ENCODE measurements at places on chromosomes 4 and X.
A peak's percentile ranks its signal among the peaks of the same experiment; 100 is the strongest.

DNA sequence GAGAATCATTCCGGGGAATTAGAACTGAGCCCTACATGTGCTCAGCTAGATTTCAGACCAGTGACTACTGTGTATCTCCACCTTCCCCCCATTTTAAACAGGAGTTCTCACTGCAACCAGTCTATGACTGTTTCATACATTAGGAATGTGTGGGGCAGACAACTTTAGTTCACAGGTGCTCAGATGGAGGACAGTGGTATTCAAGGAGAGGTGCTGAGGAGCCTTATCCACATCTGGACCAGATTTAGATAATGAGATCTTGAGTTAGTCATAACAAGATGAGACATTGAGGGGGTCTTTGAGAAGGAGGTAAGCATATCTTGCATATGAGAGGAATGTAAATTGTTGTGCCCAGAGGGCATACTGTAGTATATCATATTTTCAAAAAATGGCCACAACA, 32.8 kb upstream of the RELL1 start:
- DNase-seq: no peak

DNA sequence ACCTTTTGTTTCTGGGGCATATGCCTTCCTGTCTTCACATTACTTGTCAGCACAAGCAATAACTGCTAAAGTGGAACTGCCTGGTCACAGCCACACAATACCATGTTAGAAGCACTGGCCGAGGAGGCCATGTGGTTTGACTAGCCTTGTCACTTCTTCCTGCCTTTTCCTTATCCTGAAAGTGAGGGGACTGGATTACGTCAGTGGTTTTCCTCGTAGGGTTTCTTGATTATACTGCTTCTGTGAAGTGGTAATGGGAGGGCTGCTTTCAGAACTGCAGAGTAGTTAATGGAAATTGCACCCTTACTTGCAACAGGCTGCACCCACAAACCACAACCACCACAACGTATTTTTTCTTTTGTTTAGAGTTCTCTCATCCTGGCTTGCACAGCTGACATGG, 26.6 kb downstream of the ZRSR2 start:
- DNase-seq: peak; percentile 63

DNA sequence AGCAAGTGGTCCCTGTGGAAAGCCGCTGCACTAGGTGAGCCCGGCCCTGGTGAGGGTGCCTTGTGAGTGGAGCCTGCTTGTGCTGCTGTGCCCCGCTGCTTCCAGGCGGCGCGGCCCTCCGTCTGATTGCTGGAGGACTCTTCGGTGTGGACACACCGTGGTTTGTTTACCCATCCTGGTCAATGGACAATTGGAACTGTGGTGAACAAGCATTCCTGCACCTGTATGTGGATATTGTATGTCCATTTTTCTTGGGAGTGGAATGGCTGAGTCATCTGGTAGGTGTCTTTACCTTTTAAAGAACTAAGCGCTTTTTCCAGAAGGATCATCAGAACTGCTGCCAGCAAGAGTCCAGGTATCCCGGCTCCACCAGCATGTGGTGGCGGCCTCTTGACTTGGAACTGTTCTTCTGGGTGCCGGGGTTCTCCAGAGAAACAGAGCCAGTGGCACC, 15.6 kb downstream of the MAEA start:
- DNase-seq: no peak

- no peak for DNase-seq
These were observed 130.6 kb upstream of the GLRA2 start for GRCh38 chrX:14398725-14399124.

- DNase-seq: no peak
These were observed 52.5 kb upstream of the GRPEL1 start for GRCh38 chr4:7120341-7120740.

GRCh38 chrX:9050331-9050730, 16.4 kb upstream of the FAM9B start:
- DNase-seq: no peak

- DNase-seq: no peak
These were observed 304.8 kb downstream of the QDPR start for GRCh38 chr4:17206829-17207801.

GRCh38 chrX:96705905-96706304, 21.3 kb downstream of the DIAPH2 start:
- DNase-seq: no peak

- no peak for DNase-seq
These were observed 710 bp downstream of the PRKG2 start for GRCh38 chr4:81214144-81214880.

DNA sequence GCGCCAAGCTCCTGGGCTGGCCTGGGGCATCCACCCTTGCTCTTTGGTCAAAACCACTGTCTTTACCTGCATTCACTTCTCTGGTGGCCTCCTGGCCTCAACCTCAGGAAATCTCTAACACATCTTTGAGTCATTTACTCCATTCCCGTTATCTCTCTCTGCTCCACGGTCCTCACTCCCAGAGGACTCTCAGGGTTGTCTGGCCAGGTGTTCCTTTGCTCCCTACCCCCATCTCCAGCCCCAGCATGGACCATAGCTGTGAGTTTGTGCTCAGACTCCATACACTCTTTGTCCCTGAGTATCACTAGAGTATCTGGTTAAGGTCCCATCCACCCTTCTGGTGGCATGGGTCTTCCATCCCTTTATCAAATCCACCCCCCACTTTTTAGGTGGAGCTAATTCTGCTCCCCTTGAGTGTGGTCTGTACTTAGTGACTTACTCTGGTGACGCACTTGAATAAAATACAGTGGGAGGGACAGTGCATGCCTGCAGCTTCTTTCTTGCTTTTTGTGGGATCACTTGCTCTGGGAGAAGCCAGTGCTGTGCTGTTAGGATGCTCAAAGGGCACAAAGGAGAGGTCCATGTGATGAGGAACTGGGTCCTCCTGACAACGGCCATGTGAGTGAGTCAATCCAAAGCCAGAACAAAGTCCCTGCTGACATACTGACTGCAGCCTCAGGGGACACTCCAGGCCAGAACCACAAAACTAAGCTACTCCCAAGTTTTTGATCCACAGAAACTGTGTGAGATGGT, 44.3 kb downstream of the IGFBP7 start:
- no peak for DNase-seq

- no peak for DNase-seq
These were observed 40.7 kb downstream of the SPATA18 start for GRCh38 chr4:52091801-52092200.

- no peak for DNase-seq
These were observed 51.1 kb upstream of the PPP2R3B start for GRCh38 chrX:437661-438390.
